ENCODE measurements at places on chromosomes 11 and 22.
A peak's percentile ranks its signal among the peaks of the same experiment; 100 is the strongest.

- peak; percentile 18 for DNase-seq
Measured at GRCh38 chr11:20388096-20389055, 860 bp downstream of the PRMT3 start.

GRCh38 chr11:128507936-128508335 lies 79.4 kb downstream of the ETS1 start:
- no peak for DNase-seq

DNA sequence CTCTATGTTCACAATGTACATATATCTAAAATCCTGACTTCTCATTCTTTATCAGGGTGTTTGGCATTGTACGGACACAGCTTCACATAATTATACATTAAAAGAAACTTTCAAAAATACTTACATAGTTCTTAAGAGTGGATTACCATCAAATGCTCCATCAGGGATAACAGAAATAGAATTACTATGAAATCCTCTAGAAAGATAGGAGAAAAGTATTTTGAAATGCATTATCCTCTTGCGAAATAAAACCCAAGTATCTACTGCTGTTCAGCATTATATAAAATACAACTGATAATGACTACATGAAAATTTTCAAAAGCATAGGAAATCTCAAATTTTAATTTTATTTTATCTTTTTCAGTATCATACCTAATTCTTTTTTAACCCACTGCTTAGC lies 17.8 kb upstream of the CCDC34 start:
- DNase-seq = no peak

- DNase-seq = no peak
Measured at GRCh38 chr22:25800766-25801165, 58.8 kb downstream of the MYO18B start.

DNA sequence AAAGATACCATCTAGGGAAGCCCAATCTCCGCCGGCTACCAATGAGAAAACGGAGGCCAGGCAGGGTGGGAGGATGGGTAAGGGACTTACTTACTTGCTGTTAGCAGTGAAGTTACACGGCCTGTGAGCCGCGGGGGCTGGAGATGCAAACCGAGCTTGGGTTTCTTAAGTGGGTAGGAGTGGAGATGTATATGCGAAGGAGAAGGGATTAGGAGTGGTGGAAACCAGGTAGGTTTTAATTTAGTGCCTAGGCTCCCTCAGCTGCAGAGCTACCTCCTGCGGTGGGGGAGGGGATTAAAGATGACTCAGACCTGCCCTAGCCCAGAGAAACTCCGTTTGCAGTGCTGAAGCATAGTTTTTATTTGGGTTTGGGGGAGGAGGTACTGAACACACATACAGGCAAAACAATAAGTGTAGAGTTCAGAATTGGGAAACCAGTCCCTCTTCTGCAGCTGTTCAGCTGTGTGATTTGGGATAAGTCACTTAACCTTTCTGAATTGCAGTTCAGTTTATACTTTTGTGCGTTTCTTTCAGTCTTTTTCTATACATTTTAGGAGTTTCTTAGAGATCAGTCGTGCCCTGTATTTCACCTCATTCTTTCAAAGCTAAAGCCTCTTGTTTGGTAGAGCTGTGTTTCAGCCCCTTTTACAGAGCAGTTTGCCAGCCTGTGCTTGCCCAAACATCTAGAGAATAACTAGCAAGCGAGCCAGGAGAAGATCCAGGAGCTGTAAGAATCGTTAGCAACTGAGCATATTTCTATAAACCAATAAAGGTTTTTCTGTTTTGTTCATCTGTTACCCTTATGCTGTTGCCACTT lies 596 bp upstream of the TNRC6B start:
- DNase-seq = no peak

DNA sequence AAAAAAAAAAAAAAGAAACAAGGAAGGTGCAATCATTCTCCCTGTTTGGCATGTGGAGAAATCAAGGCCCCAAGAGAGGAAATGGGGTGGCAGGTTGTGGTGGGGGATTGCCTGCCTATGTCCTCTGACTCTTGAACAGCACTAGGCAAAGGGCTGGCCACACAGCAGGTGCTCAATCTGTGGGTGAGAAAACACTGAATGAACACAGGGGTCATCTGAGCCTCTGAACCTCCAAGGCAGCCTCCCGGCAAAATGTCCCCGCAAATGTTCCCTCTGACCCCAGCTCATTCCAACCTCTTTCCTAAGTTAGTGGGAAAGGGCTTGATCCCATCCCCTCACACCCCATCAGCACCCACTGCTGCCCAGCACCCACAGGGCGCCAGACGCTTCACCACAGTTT lies 4.6 kb downstream of the PLA2G6 start:
- no peak for DNase-seq

GRCh38 chr11:36618363-36619047 lies 20.5 kb upstream of the RAG2 start:
- no peak for DNase-seq

GRCh38 chr22:22815397-22816170 lies 72.0 kb upstream of the IGLL5 start:
- DNase-seq = no peak

GRCh38 chr11:83037877-83038276 lies 33.8 kb downstream of the RAB30 start:
- DNase-seq = no peak

DNA sequence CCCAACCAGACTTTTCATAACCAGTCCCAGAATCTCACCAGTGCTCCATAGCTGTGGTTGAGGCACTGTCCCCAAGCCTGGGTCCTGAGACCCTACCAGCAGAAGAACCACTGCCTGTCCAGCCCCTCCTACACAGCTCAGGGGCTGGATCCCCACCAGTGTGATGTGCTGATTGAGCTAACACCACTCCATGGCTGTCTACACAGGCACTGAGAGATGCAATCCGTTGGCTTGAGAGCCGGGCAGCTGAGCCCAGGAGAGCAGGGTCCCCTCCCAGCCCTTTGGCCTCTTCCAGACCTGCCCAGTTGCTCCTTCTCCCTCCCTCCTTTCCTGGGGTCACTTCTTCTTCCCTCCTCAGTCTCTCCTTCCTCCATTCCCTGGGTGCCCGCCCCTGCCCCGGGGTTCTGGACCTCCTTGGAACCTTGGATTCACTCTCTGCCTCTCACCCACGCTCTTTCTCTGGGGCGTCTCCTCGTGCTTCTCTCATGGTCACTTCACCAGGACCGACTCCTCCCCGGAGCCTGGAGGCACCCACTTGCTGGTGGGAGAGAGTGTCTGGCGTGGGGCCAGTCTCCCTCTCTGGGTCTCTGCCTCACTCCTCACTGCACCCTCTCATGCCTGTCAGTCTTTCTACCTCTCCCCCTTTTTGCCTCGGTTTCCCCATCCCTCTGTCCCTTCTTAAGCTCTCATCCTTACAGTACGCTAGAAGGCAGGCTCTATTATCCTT lies 706 bp upstream of the SCYL1 start:
- no peak for DNase-seq

- DNase-seq = no peak
Measured at GRCh38 chr11:32671051-32671450, 87.4 kb downstream of the EIF3M start.

DNA sequence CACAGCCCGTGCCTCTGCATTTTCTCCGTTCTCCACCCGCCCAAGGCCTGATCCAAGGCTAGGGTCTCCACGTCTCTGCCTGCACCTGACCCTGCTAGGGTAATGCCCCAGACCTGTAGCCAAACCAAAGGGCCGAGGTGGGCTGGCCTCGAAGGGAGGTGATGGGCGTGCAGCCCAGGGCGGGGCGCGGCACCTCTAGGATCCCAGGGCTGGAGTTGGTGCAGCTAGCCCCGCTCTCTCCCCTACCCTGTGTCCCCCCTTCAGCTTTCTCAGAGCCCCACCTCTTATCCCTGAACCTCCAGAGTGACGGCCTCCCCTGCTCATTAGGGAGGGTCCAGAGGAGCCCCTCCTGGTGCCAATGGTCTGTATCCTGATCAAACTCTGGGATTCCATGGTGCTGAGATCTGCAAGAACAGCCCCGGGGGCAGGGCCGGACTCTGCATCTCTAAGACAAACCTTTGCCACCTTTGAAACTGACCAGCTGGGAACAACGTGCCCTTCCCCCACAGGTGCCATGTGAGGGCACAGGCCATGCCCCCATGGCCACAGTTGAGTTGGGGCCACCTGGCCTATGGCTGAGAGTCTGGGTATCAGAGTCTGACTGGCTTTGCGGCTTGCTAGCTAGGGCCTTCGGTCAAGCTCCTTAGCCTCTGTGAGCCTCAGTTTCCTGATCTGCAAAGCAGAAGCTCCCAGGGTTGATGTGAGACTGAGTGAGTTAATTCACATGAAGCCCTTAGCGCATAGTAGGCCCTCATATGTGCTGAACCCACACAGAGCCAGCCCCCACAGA lies 23.1 kb upstream of the CBX7 start:
- DNase-seq = no peak

GRCh38 chr22:46397951-46398350 lies 62.4 kb downstream of the TRMU start:
- no peak for DNase-seq

- no peak for DNase-seq
Measured at GRCh38 chr22:31222736-31223135, 10.6 kb downstream of the LIMK2 start.

DNA sequence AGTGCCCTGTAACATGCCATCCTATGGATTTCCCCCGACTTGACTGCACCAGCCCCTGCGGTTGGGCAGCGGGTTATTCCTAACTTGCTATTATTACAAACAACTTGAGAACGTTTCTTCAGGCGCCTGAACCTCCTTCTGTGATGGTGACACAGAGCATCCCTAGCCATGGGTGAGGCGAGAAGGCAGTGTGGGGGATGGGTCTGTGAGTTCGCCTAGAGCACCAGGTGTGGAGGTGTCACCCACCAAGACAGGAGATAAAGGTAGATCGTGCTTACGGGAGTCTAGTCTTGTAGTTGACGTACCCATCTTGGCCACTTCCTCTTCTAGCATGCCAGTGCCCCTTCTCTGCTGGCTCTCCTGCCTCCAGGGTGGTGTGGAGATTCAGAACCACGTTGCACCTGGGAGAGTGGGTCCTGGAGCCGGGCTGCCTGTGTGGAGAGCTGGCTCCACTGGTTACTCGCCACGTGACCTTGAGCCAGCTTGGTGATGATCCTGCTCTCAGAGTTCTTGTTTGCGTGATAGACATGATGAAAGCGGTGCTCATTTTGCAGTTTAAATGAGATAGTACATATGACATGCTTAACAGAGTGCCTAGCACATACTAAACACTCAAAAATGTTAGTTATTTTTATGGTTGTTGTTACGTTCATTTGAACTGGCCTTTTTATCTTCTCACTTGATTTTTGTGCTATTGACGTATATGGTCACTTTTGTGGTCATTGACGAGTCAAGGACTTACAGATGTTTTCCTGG lies 37.8 kb downstream of the TBC1D22A start:
- DNase-seq = no peak

GRCh38 chr11:61293867-61294716 lies 1.0 kb downstream of the VWCE start:
- DNase-seq = peak; percentile 24

GRCh38 chr11:40130427-40130826 lies 1329.0 kb downstream of the LRRC4C start:
- DNase-seq = no peak

GRCh38 chr11:36030731-36031281 lies 86.9 kb downstream of the LDLRAD3 start:
- DNase-seq = no peak

DNA sequence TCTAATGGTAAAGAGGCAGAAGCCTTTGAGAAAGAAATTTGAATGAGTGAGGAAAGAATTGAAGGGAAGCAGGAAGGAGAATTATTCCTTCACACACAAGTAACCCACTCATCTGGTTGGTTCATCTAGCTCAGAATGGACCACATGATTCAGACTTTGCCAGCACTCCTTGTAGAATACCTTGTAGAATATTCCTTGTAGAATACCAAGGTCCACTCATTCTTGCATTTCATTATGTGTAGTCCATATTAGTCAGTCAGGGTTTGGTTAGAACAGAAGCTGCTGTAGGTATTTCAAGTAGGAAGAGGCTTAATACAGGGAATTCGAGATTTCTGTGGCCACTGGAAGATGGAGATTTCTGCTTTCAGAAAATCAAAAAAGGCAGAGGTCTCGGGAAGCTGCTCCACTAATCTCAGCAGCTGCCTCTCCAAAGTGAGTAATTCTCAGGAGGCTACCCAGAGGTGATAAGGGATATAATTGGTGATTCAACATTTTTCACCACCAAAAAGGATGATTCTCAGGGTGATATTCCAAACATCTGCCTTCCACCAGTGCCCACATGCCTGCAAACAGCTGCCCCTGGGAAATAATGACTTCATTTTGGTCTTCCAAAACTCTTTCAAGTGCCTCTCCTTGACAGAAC lies 329.1 kb downstream of the TMEM135 start:
- no peak for DNase-seq

- DNase-seq = peak; percentile 27
Measured at GRCh38 chr22:30968015-30968923, at the start of gene MORC2. Gene MORC2 (minus strand): TSS chr22:30968774. CDS start chr22:30967889, 885 bp downstream.

DNA sequence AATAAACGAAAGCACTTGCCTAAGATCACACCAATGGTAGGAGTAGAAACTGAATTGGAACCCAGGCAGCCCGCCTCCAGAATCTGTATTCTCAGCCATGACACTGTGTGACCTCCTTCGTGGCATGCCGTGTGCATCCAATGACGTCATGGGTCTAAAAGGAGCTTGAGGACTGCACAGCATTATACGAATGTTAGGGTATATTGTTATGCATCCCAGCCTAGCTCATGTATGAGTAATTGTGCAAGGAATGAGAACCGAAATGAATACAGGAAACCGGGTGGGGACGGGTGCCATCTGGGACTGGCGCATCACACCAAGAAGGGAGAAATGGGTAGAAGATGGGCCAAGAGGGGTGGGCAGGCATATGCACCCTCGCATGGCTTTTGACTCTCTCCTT lies 12.3 kb upstream of the IGSF9B start:
- DNase-seq = no peak

DNA sequence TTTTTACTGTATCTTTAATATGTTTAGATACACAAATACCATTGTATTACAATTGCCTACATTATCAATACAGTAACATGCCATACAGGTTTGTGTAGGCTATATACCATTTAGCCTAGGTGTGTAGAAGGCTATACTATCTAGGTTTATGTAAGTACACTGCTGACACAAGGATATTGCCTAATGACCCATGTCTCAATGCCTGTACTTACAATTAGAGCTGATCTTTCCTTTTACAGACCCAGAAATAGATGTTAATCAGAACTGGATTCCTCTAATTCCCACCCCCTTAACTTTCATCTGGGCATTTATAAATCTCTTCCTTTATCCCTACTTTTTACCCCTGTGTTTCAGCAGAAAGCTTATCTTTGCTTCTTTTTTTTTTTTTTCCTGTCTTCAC lies 229.5 kb downstream of the METTL15 start:
- no peak for DNase-seq

GRCh38 chr22:27122574-27122973 lies 465.2 kb downstream of the MIAT start:
- DNase-seq = no peak

- no peak for DNase-seq
Measured at GRCh38 chr11:134438542-134439537, 26.8 kb upstream of the B3GAT1 start.

Data from RWPE1 (cell line).